Stimulated activated CD4-positive, alpha-beta T cell treated with anti-CD3 and anti-CD28 coated beads, Interleukin-15, amount 100 ng/mL, for 48 hours (primary cell): ENCODE measurements at places on chromosomes 7 and 10.

GRCh38 chr7:31263338-31263737 lies 77.2 kb downstream of the NEUROD6 start:
- no peak for DNase-seq

DNA sequence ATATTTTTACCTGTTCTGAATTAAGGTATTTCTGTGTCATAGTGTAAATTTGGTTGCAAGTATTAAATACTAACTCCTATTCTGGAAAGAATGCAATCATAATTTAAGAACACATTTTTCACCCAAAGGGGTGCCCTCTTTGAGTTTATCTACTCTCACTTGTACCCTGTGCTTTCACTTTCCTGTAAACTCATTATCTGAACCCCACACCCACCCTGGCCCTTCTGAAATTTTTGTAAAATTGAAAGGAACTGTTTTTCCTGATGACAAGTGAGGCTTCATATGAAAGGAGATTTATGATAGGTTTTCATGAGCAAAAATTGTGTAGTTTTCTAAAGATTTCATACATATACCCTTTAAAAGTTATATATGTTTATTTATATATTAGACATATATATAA lies 134.5 kb downstream of the WNT2 start:
- DNase-seq, result no peak

DNA sequence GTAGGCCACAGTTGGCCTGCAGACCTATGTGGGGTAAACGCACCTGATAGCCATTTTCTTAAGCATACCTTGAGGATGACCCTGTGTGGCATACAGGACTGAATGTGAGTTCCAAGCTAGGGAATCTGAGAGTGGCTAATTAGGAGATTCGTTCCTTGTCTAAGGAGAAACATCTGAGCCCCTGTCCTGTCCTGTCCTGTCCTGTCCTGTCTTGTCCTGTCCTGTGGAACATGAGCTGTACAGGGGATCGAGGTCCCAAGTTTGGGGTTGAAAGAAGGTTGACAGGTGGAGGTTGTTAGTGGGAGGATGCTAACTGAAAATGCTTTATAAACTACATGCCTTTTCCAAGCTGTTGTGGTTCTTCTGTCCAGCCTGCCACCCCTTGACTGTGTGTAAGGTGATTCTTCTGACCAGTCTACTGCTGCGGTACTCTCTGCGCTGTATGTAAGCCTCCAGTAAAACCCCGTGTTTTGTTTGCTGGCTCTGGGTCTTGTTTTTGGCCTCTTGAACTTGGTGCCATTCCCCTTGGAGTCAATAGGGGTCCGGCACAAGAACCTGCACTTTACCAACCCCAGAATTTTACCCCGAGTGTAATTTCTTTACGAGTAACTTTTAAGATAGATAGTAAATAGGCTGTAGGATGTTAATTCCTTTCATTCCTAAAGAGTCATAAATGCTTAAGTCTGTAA lies 26.4 kb downstream of the ZNRF2 start:
- DNase-seq, result no peak

DNA sequence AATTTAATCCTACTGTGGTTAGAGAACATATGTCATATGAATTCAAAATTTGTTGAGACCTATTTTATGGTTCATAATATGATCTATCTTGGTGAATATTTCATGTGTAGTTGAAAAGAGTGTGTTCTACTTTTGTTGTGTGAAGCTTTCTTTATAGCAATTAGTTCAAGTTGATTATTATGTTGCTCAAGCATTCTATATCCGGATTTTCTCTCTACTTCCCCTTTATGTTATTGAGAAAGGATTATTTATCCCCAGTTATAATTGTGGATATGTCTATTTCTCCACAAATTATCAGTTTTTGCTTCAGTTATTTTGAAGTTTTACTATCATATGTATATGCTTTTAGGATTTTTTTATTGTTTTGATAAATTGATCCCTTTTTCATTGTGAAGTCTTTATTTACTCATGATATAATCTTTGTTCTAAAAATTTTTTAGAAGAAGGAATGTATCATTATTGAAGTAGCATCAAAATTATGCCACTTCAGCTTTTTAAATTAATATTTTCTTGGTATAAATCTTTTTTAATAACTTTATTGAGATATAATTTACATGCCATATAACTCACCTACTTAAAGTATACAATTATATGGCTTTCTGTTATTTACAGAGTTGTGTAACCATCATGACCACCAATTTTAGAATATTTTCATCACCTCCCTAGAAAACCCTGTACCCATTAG lies 12.0 kb upstream of the MEST start:
- no peak for DNase-seq
